ENCODE measurements at places on chromosomes 2 and 18.

DNA sequence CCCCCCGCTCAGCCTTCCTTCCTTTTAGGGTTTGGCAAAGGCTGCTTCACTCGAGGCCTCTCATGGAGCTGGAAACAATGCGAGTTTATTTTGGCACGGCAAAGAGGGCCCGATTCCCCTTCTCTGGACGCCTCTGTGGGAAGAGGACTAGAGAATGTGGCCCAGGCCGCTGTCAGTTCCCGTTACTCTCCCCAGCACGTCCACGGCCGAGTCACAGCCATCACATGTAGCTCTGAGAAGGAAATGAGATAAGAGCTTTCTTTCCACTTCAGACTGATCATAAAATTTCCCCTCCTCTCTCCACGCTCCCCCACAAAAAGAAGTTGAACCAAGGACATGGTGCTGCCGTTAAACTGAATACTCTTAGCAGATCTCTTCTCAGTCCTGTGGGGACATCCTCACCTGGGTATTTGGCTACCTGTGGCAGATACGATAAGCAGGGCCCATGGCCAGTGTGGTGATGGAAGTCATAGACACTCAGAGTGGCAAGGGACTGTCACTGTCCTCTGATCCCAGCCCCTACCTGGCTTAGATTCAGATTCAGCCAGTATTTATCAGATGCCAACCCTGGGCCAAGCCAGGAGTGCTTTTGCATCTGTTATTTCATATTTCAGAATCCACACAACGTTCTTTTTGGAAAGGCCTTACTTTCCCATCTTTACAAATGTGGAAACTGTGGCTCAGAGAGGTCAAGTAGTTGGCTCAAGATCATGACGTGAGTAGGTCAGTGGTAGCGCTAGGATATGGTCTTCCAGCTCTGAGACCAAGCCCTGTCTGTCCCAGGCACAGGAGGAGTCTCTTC, 101.2 kb downstream of the MCFD2 start:
- no peak for DNase-seq

DNA sequence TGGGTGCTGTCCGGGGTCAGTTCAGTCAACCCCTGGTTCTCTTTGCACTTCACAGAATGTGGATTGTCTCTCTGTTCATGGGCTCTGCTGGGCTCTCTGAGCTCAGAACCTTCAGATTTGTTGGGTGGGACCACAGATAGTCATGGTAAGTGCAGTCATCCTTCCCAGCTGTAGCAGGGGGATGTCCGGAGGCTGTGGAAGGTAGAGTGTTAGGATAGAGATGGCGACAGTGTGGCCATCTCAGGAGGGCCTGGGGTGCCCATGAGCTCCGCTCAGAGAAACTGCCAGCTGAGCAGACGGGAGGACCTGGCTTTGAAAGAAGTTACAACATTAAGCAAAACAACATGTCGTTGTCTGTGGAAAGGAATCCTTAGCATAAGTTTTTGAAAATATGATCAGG, 149.8 kb downstream of the FAM210A start:
- no peak for DNase-seq

DNA sequence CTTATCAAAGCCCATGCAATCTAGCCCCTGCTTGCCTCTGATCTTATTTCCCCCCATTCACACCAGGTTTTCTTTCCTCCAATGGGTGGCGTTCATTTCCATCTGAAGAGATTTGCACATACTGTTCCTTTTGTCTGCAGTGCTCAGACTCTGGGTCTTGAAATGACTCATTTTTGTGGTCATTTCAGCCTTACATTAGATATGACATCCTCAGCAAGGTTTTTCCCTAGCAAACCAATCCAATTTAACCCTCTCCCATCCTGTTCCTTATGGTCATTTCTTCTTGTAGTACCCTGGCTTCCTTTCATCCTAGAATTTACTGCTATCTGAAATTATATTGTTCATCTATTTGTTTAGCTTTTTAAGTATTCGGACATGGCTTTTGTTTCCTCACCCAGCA, 42.5 kb upstream of the SCN1A start:
- no peak for DNase-seq

GRCh38 chr2:233807966-233808935, 30.1 kb downstream of the MROH2A start:
- DNase-seq = no peak

GRCh38 chr18:44079606-44080005, 601.1 kb upstream of the SETBP1 start:
- DNase-seq = no peak

GRCh38 chr2:179265082-179265510, 464 bp upstream of the SESTD1 start:
- no peak for DNase-seq

GRCh38 chr2:160295519-160296207, 95.6 kb upstream of the ITGB6 start:
- DNase-seq = no peak

DNA sequence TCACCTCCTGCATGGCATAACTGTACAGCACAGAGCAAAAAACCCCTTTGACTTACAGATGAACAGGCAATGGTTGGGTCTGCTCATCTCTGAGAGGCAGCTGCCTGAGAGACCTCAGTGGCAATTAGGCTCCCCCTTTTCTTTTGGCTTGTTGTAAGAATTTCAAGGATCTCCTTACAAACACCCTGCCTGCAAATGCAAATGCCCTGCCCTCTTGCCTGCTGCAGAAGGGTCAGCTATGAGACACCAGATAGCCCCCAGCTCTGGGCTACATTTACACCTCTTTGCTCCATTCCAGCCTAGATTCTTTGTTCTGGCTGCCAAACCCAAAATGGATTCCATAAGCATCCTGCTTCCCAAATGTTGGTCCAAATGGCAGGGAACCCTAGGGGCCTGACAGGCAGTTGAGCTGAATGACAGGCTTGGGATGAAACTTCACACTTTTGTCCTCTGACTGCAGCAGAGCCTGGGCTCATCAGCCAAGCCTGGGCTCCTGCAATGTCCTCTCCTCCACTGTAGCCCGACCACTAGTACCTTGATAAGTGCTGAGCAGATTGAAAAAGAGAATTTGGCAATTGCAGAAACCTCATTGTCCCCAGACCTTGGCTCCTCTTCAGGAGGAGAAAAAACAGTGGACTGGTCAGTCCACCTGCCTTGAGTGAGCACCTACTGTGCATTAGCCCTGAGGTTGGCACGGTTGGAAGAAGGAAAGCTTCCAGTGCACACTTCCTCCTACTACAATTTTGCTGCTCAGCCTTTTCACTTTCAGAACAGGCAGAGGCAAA, 678.3 kb downstream of the BCL11A start:
- no peak for DNase-seq

DNA sequence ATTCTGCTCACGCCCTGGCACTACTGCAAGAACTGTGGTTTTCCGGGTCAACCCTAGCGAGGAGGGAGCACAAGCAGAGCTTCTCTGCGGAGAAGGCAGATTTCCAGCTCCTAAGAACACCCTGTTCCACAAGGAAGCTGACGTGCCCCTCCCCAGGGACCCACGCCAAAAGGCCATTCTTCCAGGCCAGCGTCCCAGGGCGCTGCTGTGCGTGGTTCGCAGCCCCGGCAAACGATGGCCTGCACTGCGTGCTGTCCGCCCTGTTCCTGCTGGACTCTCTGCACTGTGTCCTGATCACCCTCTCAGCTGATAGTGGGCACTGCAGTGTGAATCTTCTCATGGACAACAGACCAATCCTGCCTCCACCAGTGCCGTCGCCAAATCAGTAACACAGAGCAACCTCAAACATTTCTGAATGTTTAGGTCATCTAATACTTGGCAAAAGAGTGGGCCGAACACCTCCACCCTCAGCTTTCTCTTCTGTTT, 49.1 kb downstream of the ADI1 start:
- DNase-seq = no peak

DNA sequence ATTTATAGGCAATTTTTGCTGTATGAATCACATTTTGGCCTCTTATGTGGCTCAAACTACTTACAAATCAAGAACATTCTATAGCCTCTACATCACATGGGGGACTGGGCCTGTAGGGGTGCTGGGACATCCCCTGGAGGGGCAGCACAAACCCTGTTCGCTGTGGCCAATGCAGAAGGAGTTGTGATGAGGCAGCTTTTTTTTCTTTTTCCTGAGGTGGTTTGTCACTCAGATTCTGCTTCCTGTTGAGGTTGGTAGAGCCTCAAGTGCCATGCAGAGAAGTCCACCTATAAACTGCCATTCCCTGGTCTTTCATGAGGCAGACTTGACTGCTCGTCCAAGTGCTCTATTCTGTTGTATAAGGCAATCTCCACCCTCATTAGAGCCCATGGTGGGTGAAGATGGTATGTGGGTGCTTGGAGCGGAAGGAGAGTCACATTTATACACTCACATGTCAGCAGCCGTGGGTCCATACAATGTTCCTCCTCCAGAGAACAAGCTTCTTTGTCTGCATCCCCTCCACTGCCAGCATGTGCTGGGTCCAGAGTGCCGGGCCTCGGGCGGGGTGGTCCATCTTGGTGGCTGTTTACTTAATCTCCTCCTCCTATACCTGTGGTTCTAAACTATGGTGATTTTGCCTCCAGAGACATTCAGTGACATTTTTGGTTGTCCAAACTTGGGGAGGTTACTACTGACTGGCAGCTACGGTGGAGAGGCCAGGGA, 120.3 kb downstream of the ACOXL start:
- DNase-seq = no peak

GRCh38 chr2:437756-438393, 150.0 kb upstream of the ALKAL2 start:
- no peak for DNase-seq

DNA sequence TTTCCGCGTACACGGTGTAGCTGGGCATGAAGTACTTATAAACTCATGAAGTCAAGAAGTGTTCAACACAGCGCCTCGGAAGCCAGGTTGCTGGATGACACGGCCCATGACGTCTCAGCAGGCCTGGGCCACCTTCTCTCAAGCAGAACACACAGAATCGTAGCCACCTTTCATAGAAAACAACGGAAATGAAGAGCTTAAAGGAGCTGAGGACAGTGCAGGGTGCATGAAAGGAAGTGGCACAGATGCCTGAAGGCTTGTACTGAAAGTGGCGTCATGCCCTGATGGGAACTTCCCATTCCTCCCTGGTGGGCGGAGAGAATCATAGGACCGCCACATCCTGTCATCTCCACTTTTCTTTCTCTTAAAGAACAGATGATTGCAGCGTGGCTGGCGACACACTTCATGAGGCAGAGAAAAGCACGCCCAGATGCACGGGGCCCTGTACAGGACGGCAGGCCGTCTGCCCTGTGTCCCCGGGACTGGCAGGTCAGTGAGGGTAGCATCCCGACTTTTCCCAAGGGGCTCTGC, 31.1 kb downstream of the HDAC4 start:
- DNase-seq = no peak

DNA sequence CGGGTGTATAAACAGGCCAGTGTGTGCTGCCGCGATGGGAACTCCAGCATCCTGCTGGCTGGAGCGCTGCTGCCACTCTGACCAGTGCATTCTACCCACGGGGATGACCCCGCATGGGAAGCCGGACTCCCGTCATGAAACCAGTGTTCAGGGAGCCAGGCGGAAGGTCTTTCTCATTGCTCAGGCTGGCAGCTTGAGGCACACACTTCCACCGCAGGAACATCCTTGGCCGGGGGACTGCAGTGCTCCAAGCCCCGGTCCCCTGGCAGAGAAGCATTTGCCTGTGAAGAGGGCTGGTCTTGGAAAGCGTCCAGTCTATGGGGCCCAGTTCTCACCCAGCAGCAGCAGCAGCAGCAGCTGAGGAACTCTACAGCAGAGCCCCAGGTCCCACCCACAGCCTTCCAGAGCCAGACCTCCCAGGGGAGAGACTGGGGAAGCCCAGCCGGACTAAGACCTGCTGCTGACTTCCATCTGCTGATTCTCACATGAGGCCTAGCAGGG, 235.9 kb downstream of the KLHL29 start:
- DNase-seq = no peak

DNA sequence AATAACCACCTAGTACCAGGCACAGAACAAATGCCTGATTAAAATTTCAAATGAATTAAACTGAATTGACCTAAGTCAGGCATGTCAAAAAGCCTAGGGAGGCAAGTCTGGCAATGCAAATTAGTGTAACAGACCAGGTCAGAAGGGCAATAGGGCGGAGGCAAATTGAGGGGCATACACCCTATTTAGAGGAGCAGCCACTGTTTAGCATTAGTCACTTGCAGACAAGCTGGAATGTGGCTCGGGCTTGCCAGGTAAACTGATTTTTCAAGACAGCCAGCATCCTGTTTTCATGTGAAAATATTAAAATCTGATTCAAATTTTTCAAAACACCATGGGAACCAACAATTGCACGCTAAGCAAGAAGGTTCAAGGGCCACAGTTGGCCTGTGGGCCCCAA, 160.3 kb downstream of the EN1 start:
- no peak for DNase-seq

DNA sequence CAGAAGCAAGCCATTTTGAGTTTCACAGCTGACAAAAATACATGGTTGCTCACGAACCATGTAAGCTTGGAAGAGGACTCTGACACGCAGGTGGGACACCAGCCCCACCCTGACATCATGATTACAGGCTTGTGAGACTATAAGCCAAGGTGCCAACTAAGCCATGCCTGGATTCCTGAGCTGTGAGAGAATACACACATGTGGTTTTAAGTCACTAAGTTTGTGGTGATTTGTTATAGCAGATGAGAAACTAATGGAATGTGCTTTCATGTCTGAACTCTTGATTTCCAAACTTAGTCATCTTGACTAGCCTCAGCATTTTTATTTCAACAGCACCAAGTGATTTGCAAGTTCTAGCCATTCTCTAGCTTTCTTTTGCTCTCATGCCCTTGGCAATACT, 676.1 kb upstream of the CELF4 start:
- DNase-seq = no peak

- no peak for DNase-seq
These were observed 1.4 kb upstream of the LAPTM4A start for GRCh38 chr2:20052861-20053281.

DNA sequence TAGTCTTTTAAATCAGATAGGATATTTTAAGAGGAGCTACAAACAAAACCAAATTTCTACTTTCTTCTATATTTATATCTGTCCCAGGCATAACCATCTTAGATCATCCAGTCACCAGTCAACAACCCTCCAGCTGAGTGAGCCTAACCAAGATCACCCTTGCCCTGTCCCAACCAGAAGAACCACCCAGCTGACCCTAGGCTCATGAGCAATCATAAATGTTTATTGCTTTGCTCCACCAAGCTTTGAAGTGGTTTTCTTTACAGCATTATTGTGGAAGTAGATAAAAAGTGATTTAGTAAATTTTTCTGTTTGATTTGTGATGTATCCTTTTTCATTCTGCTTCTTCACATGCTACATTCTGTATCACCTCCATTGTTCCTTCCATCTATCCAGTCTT, 167.2 kb upstream of the PIEZO2 start:
- DNase-seq = no peak

GRCh38 chr2:241822264-241822623, 13.3 kb downstream of the NEU4 start:
- no peak for DNase-seq

GRCh38 chr2:128313931-128314347, 4.7 kb downstream of the HS6ST1 start:
- DNase-seq = no peak

GRCh38 chr18:76490670-76491472, 4.2 kb downstream of the ZNF516 start:
- DNase-seq = no peak

GRCh38 chr18:79068341-79068936, 755 bp upstream of the ATP9B start:
- DNase-seq = peak; percentile 2

GRCh38 chr2:24840962-24841945, 48.0 kb downstream of the CENPO start:
- DNase-seq = no peak

GRCh38 chr2:59926731-59927130, 626.7 kb downstream of the BCL11A start:
- DNase-seq = no peak

GRCh38 chr18:49537232-49537896, 24.5 kb upstream of the LIPG start:
- no peak for DNase-seq

GRCh38 chr2:5911718-5912117, 219.5 kb downstream of the SOX11 start:
- DNase-seq = no peak
